Uterine smooth muscle cell (primary cell): ENCODE measurements at places on chromosomes 7 and 10. TPM values are rescaled to one million over a fixed set of nuclear protein-coding genes. Genes with fewer than 3 reads are reported as not detected.

CUBN gene
- 0.87 and 1.5 TPM in 2 replicates for total RNA-seq

TAC1 gene
- total RNA-seq, result 0.33 and 0.75 TPM in 2 replicates

ADARB2 gene
- total RNA-seq, result not detected in 2 replicates

CDNF gene
- total RNA-seq, result 1.1 and 1.3 TPM in 2 replicates

PDGFA gene
- 7.3 and 20.4 TPM in 2 replicates for total RNA-seq

IQCE gene
- 12.0 and 12.9 TPM in 2 replicates for total RNA-seq

CCDC3 gene
- total RNA-seq, result 0.25 and 0.55 TPM in 2 replicates
